ENCODE measurements at places on chromosomes 16 and 17.

DNA sequence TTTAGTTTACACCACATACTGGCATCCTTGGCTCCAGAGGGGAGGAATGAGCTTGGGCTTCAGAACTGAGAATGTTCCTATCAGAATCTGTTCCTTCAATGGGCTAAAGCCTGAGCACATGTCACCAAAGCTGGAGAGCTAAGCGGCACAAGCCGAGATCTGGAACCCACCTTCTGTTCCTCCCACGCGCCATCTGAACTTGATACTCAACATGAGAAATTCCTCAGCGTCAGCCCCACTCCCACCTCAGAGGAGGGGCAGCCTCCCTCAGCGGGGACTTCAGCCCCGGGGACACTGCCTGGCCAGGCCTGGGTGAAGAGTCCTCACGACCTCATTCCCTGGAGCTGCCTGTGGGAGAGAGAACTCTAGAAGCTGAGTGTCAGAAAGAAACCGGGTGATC lies 22.8 kb upstream of the SLC47A1 start:
- no peak for DNase-seq

DNA sequence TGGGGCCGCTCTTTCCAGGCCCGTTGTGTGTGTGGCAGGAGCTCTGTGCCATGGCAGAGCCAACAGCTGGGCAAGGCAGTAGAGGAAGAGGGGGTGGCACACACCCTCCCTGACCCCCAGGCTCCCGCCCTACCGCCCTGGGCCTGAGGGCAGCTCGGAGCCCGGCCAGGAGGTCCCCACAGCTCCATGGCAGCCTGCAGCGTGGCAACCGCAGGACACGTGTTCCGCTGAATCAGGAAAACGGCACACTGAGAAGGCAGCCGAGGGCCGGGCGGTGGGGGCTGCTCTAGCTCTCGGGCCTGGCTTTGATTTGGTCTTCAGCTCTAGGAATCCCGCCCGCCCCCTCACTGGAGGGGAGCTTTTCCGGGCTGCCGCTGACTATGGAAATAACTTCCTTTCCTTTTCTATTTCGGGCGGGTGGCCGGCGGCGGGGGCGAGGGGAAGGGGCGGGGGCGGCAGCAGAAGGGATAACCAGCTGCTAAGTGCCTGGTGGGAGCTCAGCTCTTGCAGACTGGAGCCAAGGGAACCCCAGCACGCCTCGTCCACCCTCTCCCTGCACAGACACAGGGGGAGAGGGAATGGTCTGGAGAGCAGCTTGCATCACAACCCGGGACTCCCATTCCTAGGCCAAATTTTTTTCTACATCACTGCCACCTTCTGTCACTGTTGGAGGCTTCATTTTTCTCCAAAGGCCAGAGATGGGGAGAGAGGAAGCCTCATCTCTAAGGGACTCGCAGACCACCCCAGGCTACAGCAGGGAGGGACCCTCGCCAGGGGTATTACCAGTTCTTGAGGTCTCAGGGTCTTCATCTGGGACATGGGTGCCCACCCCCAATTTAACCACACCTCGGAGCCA lies 24.8 kb upstream of the MRPS23 start:
- DNase-seq: no peak

DNA sequence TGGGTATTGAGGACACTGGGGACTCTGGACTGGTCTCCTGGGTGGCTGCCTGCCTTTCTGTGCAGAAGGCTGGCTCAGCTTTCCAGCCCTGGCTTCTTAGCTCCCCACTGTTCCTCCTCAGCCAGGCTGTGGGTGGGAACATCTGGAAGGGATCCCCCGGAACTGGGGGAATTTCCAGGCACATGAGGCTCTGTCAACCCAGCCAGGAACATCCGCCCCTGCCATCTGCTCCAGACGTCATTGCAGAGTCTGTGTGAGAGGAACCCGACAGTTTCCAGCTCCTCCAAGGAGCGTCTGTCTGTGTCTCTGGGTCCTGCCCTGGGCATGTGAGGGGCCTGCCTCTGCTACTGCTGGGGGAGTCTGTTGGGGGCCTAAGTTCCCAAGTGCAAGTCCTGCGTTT lies 36.2 kb upstream of the CRHR1 start:
- DNase-seq: no peak

- no peak for DNase-seq
Observed at GRCh38 chr17:75507733-75508719, 7.3 kb downstream of the CASKIN2 start.

DNA sequence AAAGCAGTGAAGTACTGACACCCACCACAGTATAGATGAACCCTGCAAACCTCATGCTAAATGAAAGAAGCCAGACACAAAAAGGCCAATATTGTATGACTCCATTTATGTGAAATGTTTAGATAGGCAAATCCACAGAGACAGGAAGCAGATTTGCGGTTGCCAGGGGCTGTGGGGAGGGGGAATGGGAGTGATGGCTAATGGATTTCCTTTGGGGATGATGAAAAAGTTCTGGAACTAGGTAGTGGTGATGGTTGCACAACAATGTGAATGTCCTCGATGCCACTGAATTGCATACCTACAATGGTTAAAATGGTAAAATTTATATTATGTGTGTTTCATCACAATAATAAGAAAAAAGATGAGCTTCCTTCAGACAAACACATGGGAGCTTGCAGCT lies 28.4 kb upstream of the WFIKKN2 start:
- no peak for DNase-seq

DNA sequence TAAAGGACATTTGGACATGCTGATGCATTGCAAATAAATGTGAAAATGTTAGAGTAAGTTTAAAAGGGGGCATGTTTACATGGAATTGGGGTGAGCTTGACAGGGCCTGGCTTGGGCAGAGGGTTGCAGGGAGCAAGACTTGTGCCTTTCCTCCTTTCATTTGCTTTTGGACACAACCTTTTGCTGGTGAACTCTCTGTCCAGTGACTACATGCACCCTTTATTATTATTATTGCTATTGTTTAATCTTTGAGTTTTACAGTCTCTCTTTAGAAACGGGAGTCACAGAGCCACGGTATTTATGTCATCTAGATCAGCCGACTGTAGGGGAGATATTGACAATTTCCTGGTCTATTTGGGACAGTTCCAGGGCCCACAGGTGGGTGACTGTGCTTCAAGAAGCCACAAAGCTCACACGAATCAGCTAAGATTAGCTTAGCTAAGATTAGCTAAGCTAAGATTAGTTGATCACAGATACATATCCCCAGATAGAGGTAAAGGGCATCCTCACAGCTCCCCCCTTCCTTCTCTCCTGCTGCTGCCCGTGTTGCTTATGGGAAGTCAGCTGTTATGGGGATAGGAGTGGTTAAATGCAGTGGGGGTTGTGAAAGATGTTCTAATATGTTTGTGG lies 28.9 kb upstream of the ETV4 start:
- no peak for DNase-seq

DNA sequence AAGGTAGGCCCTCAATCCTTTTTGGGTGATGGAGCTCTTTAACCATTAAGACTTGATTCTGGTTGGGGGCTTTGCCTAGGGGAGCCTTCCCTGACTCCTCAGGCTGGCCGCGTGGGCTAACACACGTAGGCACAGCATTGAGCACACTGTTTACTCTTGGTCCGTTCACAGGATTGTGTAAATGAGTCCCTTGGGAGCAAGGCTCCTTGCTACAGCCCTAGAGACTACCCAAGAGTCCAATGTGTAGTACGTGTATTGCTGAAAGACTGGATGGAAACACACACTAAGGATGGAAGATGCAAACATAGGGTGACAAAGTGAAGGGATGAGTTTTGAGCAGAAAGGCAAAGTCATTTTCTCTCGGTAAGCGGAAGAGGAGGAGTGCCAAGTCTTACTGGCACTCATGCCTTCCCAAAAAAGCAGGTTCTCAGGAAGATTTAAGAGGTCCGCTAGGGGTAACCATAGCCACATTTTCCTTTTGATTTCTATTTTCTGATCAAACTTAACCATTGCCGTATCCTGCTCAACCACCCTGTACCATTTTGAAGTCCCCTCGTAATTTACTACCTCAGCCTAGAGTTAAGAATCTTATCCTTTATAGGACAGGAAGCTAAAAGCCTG lies 911 bp upstream of the ITGA2B start:
- DNase-seq: no peak
